ENCODE measurements at places on chromosomes 4 and X.

- no peak for DNase-seq
Measured at GRCh38 chr4:122988696-122989095, 66.3 kb upstream of the NUDT6 start.

- DNase-seq: no peak
Measured at GRCh38 chr4:168637872-168638756, 141.3 kb downstream of the PALLD start.

- peak; percentile 16 for DNase-seq
Measured at GRCh38 chrX:30657196-30658161, 4.3 kb downstream of the GK start.

GRCh38 chr4:134777606-134778005 is 576.0 kb upstream of the PABPC4L start:
- DNase-seq: no peak

- no peak for DNase-seq
Measured at GRCh38 chr4:174532445-174532844, 10.2 kb upstream of the HPGD start.

DNA sequence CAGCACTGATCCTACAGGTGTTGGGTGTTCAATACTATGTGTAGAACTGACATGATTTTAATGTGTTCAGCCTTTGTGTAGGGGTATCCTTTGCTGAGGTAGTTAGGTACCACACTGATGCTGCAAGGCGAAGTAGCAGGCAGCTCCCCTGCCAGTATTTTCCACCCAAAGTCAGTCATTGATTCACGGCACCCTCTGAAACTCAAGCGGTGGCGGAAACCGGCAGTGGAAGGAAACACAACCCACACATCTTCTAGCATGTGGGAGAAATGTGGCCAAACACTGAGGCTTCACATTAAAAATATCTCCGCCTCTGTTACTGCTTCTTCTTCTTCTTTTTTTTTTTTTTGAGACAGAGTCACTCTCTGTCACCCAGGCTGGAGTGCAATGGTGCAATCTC is 126.3 kb downstream of the AASDH start:
- peak; percentile 64 for DNase-seq

DNA sequence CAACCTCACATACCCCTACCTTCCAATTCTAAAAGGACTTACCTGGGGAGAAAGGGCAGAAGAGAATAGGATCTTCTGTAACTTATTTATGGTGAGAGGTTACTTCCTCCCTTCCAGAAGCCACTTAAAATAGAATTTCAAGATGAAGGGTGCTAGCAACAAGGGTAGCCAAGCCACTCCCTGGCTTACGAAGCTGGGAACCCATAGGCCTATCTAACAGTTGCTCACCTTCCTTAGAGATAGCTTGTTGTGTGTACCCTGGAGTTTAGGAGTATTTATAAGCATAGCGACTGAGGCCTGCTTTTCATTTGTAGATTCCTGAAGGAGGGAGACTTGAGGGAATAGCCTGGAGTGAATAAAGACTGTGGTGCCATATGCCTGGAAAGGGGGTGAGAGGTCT is 28.9 kb downstream of the XK start:
- DNase-seq: no peak

- DNase-seq: no peak
Measured at GRCh38 chr4:99669084-99669483, 11.5 kb upstream of the C4orf54 start.

- DNase-seq: no peak
Measured at GRCh38 chr4:39635023-39635422, 3.6 kb downstream of the SMIM14 start.

GRCh38 chr4:930028-930551 is 2.0 kb downstream of the GAK start:
- DNase-seq: no peak

- peak; percentile 18 for DNase-seq
Measured at GRCh38 chr4:176340871-176341685, 21.3 kb downstream of the SPCS3 start.

- DNase-seq: no peak
Measured at GRCh38 chr4:139977838-139978609, 176.0 kb downstream of the MAML3 start.

DNA sequence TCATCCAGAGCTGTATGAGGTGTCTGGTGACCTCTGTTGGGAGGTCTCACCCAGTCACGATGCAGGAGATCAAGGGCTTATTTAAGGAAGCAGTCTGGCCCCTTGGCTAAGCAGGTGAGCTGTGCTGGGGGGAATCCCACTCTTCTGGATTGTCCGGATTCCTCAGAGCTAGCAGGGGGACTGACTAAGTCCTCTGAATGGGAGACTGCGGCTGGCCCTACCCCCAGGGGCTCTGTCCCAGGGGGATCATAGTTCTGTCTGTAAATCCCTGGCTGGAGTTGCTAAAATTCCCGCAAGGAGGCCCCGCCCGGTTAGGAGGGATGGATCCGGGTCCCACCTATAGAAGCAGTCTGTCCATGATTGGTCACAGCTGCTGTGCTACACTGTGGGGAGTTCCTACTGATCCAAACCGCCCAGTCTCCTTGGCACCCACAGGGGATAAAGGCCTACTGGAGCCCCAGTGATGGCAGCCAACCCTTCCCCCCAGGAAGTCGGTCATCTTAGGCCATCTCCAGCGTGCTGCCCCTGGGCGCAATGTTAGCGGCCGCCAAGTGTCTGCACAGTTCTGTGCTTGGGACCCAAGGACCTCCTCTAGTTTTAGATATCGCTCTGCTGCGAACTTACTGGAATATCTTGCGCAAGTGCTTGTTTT is 118.2 kb upstream of the KLF8 start:
- DNase-seq: no peak

- DNase-seq: no peak
Measured at GRCh38 chr4:43846111-43846587, 602.5 kb downstream of the KCTD8 start.

DNA sequence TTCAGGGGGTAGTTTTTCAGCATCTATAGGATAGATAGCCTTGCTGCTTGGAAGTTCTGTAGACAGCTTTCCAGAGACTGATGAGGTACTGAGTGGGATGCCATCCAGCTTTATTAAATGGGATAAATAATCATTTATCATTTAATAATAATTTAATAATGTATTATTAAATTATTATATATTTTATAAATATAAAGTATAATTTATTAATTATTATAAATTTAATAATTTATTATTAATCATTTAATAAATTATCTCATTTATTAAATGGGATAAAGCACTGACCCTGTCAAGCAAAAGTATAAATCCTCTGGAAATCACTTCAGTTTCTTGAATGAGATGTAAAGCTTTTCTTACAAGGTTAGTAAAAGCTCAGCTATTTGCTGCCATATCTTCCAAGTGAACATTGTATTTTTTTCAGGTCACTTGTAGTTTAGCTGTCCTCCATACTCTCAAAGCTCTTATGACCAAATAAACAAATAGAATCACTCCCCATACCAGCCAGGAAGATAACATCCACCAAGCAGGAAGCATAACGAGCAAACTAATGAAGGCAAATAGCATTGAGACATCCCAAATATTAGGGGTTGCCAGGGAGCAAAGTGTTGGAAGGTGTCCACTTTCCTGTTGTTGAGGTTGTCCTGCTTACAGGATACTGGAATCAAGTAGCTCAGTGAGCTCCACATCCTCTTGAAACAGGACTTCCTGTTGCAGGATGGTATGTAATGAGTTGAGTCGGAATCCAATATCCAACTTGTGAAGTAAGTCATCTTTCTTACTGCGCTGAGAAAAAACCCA is 88.9 kb downstream of the ZNF674 start:
- DNase-seq: no peak

GRCh38 chr4:26905172-26905571 is 44.5 kb downstream of the STIM2 start:
- DNase-seq: no peak

- no peak for DNase-seq
Measured at GRCh38 chr4:67879486-67879885, 4.3 kb downstream of the TMPRSS11D start.

DNA sequence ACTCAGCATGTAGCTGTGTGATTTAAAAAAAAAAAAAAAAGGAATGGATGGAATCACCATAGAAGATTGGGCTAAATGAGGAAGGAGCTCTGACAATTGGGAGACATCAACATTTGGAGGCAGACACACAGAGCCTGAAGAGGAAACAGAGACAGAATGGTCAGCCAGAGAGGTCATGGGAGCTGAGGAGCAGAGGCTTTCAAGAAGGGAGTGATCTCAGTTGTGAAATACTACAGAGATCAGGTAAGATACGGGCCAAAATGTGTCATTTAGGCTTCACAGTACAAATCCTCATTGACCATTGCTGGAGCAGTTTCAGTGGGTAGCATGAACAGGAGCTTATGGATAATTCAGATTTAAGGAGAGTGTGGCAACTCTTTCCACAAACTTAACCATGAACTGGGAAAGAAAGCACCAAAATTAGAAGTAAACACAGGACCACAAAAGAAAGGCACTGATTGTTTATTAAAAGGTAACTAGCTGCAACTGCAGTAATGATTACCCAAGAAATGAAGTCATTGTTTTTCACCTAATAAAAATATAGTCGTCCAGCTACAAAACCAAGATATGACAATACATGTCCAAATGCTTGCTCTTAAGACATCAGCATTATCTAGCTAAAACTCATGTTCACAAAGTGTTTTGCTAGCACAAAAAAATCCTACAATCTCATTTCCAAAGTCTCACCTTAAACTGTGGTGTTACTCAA is 203.2 kb downstream of the DHX15 start:
- no peak for DNase-seq

DNA sequence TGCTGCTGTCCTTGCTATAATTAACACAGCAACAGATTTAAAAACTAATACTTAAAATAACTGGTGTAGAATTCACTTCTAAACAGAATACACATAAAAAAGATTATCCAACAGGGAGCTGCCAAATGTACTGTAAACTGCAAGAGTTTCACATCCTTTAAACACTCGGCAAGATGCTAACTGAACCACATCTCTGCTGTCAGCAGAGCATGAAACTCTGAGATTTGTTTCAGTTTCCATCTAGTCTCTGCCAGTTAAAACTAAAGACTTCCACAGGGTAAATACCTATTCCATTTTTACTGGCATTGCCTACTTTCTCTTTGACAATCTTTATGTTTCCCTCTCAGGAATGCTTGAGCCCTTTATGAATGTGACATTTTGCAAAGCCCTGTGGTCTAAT is 127.7 kb downstream of the SLC7A11 start:
- DNase-seq: no peak

DNA sequence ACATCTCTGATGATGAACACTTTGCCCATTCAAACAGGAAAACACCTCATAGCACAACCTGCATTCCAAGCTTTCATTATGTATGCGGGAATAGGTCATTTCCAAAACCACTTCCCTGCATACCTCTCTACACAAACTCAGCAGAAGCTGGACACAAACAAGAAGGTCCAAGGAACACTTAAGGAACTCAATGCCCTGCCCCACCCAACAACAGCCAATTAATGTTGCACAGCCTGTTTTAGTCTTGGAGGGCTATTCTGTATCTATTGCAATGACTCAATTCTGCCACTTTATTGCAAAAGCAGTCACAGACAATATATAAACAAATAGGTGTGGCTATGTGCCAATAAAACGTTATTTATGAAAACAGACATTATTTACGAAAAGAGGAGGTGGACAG is 16.7 kb downstream of the OPHN1 start:
- no peak for DNase-seq

DNA sequence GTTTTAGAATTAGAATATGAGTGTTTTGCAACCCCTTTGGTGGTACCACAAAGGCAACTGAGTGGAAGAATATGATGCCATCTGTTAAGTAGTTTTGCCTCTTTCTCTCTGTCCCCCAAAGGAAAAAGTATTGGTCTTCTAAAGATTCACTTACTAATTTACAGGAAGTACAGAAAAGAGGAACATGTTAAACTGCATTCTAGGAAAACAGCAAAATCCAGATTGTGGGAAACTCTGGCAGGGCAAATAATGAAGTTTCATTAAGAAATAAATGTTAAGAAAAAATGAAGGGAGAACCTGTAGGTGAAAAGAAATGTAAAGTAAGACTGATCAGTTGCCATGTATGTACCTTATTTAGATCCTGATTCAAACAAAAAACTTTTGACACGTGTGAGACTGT is 39.3 kb downstream of the NSUN7 start:
- DNase-seq: no peak

DNA sequence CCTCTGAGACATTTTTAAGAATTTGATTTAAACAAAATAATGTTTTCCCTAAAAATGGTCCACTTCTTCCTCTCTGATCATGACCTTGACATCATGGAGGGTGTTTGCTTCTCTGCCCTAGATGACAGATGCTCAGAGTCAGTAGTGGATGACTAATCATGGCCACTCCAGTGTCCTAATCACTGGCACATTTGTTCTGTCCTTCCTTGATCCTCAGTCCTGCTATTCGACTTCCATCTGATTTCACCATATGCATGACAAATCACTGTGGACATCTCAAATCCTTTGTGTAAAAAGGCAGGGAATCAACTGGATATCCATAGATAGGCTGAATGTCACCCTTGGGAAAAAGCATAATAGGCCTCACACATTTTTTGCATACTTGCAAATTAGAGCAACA is 9.0 kb downstream of the CRMP1 start:
- no peak for DNase-seq

DNA sequence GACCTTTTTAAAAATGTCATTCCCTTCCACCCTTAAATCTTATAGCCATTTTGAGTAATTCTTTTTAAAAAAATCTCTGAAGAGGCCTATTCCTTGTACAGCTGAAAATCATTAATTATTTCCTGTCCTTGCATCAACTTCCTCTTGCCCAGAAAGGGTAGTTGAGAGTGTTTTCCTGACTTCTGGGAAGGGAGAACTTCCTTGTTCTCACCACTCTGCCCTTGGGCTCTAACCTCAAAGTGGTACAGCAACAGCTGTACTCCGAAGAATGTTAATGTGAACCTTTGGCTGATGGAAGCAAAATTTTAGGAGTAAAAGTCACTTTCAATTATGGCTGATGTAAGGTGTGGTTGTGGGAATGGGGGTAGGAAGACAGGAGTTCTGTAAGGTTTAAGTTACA is 15.1 kb upstream of the FABP2 start:
- DNase-seq: no peak

GRCh38 chr4:8920969-8921368 is 49.3 kb upstream of the HMX1 start:
- DNase-seq: no peak

- no peak for DNase-seq
Measured at GRCh38 chr4:15314974-15315373, 112.9 kb upstream of the C1QTNF7 start.

GRCh38 chrX:8232406-8232805 is 61.3 kb upstream of the VCX2 start:
- no peak for DNase-seq

GRCh38 chr4:15719506-15719905 is 16.6 kb downstream of the BST1 start:
- no peak for DNase-seq

- DNase-seq: no peak
Measured at GRCh38 chrX:42175843-42176242, 252.5 kb upstream of the CASK start.

GRCh38 chr4:27022963-27023362 is 162.3 kb downstream of the STIM2 start:
- no peak for DNase-seq

GRCh38 chr4:121183361-121183760 is 19.2 kb upstream of the TNIP3 start:
- no peak for DNase-seq
